Mammary epithelial cell (primary cell): ENCODE measurements at places on chromosomes 12 and 14. TPM values are rescaled to one million over a fixed set of nuclear protein-coding genes. Genes with fewer than 3 reads are reported as not detected.
A peak's percentile ranks its signal among the peaks of the same experiment; 100 is the strongest.

GRCh38 chr14:34732802-34733201 is 18.4 kb upstream of the CFL2 start:
- no peak for DNase-seq

C12orf54 gene
- 1.5 TPM for total RNA-seq

KRT2 gene
- not detected in 2 replicates for total RNA-seq

DNA sequence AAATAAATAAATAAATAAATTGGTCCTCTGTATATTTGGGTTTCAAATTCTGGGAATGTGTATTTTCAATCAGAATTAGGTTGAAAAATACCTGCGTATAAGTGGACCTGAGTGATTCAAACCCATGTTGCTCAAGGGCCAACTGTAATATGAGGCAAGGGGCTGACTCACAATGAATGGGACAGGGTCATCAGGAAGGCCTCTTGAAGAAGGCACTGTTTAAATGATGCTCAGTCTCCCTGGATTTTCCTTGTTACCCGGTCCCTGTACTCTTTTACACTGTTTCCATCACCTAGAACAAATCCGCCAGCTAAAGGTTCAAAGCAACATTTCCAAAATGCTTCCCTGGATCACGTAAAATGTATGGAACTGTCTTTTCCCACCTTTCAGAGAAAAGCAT is 3.8 kb downstream of the PSMB5 start:
- no peak for DNase-seq

- DNase-seq, result no peak
These were observed 30.8 kb downstream of the PLEKHG3 start for GRCh38 chr14:64734990-64735389.

GRCh38 chr14:68245146-68246073 is 425.8 kb downstream of the RAD51B start:
- DNase-seq, result peak; percentile 25

DNA sequence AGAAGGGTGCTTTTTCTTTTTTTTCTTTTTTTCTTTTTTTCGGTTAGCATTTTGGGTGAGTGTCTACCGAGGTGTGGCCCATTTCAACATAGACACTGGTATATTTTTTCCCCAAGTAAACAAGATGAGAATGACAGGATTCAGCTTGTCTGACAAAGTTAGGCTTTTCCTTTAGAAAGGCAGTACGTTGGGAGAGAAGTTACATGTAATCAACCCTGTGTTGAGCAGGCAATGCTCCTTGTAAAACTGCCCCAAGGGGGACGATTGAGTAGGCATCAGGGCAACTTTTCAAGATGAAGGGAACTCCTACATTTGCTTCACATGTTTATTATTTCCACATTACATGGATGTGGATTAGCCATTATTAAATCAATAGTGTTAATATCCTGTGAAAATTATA is 1.7 kb downstream of the EMP1 start:
- DNase-seq, result no peak

PZP gene
- not detected for total RNA-seq

CLEC2A gene
- total RNA-seq, result not detected in 2 replicates

DNA sequence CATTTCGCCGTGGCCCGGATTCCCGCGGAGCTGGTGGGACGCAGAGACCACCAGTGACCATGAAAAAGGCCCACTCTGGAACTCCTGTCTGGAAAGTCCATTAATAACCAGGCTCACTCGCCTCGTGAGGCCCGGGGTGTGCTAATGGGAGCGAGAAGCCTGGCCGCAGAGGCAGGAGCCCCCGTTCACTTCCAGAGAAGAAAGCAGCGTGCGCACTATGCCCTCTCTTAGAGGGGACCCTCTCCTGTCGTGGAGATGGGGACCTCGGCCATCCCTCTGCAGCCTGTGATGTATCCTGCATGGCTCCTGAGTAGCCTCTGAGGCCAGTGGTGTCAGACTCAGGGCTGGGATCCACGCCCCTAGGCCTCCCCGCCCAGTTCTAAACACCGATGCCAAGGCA is 134.1 kb upstream of the VRK1 start:
- no peak for DNase-seq

GRCh38 chr14:94041551-94042346 is 15.6 kb downstream of the OTUB2 start:
- DNase-seq, result no peak

TAS2R13 gene
- total RNA-seq, result 3.3 TPM

GRCh38 chr12:101967506-101967905 is 90.1 kb downstream of the DRAM1 start:
- DNase-seq, result no peak

GRCh38 chr12:66141299-66141698 is 10.7 kb upstream of the LLPH start:
- no peak for DNase-seq

GRCh38 chr12:110117956-110118685 is 6.0 kb upstream of the IFT81 start:
- no peak for DNase-seq

GRCh38 chr12:58711974-58712373 is 208.3 kb downstream of the LRIG3 start:
- peak; percentile 2 for DNase-seq

FAM90A1 gene
- not detected for total RNA-seq

DNA sequence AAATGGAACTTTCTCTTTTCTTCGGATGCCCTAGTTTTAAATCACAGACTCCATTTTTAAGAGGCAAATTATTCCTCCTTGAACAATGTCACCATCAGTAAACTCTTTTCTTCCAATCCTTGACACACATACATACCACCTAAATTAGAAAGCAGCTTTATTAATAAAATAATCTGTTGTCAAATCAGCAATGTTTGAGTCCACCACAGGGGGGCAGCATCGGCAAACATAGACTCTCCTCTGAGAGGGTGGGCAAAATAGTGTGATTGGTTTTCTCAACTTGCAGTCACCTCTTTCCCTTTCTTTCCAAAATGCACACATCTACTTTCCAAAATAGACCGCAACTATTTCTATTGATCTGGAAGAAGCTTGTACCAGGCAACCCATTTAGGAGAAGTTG is 438.4 kb upstream of the OR4E1 start:
- no peak for DNase-seq

- DNase-seq, result no peak
These were observed 9.7 kb upstream of the ZNF605 start for GRCh38 chr12:132965796-132966195.

- no peak for DNase-seq
These were observed 21.5 kb upstream of the IFNG start for GRCh38 chr12:68180792-68181744.

- DNase-seq, result no peak
These were observed 613.9 kb upstream of the NOVA1 start for GRCh38 chr14:27211741-27212140.

DNA sequence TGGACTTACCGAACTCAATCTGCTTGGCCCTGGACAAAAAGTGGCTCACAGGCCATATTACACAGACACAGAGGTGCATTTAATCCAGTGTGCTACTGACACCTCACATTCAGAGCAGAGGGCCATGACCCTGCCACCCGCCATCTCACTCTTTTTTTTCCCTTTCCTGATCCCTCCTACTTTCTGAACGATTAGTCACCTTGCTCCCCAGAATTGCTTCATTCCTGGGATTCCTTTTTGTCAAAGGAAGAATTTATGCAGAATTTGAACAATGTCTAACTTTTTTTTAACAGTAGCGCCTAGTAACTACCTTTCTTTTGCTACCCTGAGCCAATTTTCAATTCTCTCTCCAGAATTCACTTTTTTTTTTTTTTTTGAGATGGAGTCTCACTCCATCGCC is 4.6 kb downstream of the PKP2 start:
- peak; percentile 74 for DNase-seq

DNA sequence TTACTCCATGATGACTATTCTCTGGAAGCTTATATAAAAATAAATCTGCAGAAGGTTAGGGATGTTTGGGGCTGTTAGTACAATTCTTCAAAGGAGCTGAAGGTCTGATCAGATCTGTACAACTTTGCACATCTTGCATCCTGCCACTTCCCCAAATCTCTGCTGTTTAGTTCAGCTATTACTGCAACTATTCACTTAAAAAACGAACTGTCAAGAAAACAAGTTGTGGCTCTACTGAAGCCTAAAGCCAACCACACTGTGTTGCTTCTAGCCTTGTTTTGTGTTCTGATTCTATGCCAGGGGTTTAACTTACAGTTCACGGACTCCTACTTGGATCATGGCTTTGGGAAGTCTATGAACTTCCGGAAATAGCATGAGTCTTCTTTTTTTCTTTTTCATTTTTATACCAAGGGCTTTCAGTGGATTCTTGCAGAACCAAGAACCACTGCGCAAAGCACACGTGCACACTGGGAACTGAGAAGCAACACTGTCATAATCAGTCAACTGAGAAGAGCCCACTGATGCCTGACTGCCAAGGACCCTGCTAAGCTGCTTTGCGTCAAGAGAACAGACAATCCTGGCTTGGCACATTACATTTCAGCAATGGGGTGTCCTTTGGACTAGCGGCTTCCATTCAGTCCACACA is 66.3 kb upstream of the EEA1 start:
- no peak for DNase-seq

DNA sequence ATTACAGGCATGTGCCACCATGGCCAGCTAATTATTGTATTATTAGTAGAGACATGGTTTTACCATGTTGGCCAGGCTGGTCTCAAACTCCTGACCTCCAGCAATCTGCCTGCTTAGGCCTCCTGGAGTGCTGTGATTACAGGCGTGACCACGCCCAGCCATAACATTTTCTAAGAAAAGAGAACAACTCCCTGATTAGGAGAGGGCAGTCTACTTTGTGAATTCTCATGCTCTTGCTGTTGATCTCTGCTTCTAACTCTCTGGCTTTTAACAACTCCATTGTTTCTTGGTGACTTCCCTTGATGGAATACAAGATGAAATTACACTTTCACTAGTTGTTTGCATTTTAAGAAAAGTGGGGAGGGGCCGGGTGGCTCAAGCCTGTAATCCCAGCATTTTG is 33.6 kb downstream of the SSH1 start:
- DNase-seq, result no peak

LRRIQ1 gene
- 2.2 TPM for total RNA-seq

GRCh38 chr12:27960821-27961220 is 11.7 kb downstream of the PTHLH start:
- no peak for DNase-seq

CHPT1 gene
- 17.2 TPM for total RNA-seq

- DNase-seq, result no peak
These were observed 3.1 kb downstream of the DIP2B start for GRCh38 chr12:50507930-50508329.

DNA sequence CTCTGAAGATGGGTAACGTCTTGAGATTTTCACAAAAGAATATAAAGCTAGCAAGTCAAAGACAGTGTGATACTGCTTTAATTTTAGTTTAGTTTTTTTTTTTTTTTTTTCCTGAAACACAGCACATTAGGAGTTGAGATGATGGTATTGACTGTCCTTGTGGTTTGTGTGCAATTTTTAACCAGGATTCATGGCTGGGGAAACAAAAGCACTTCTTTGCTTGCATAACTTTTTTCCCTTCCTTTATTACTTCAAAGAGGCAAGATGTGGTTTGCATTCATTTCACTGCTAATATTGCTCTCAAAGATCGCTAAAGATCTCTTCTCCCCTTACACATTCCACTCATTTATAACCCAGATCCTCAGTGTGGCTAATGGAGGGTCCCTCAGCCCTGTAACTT is 157.1 kb upstream of the PZP start:
- DNase-seq, result no peak

- peak; percentile 85 for DNase-seq
These were observed 62.5 kb upstream of the PYGL start for GRCh38 chr14:51006781-51007211.

DNA sequence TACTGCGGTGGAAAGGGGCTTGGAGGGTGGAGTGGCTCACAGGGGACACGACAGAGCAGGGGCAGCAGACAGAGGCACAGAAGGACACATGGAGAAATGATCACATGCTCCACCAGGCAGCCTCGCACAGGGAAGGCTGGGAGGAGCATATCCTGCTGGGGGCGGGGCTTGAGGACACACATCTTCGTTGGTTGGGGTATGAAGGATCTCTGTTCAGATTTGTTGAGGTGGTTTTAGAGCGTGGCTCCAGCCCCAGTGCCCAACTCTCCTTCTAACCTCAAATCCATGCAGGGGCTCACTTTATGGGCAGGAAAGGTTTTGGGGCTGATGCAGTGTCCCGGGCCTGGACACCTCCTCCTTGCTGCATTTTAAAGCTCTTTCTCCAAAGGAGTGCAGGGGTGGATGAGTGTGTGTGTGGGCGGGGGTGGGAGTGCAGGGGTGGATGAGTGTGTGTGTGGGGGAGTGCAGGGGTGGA is 733 bp upstream of the P3H3 start:
- peak; percentile 34 for DNase-seq

GRCh38 chr14:60840313-60840712 is 105.8 kb downstream of the MNAT1 start:
- DNase-seq, result no peak

DNA sequence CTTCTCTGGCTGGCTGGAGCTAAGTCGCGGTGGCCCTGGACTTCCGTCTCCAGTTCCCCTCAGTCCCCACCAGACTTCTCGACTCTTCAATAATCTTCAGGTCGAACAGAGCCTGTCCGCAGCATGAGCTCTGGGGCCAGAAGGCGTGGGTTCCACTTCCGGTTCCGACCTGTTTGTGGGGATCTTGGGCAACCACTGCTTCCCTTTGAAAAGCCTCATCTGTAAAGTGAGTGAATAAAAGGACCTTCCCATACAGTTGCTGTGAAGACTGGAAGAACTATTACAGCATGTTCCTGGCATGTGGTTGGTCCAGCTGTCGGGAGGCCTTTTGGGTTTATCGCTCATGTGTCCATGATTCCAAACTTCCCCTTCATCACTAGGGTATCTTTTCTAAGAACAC is 19.4 kb downstream of the ADGRD1 start:
- DNase-seq, result no peak

GRCh38 chr14:93347850-93348249 is 868 bp downstream of the COX8C start:
- DNase-seq, result no peak

GALC gene
- 7.1 and 7.6 TPM in 2 replicates for total RNA-seq

GRCh38 chr12:21911832-21912231 is 29.4 kb downstream of the ABCC9 start:
- no peak for DNase-seq

PIWIL1 gene
- not detected for total RNA-seq

- no peak for DNase-seq
These were observed 33.7 kb downstream of the ERH start for GRCh38 chr14:69364378-69364777.

TIGAR gene
- total RNA-seq, result 68.2 and 83.9 TPM in 2 replicates

DNA sequence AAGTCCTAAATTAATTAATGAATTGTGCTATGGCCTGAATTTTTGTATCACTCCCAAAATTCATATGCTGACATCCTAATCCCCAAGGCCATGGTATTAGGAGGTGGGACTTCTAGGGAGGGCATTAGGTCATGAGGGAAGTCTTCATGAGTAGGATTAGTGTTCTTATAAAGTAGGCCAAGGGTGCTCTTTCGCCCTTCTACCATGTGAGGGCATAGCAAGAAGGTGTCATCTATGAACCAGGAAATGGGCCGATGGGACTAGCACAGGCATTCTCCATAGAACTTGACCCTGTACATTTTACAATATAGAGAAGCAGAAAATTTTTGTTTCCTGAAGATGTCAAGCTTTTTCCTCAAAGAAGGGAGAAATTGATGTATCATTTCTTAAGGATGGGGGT is 12.5 kb downstream of the SYT10 start:
- peak; percentile 45 for DNase-seq

- DNase-seq, result no peak
These were observed 6.3 kb upstream of the NRIP2 start for GRCh38 chr12:2841056-2841650.

SRRM4 gene
- total RNA-seq, result not detected in 2 replicates
